A549 treated with CORT108297 at 1 μM for 4 hours (cell line): ENCODE measurements at places on chromosomes 4 and X. TPM values are rescaled to one million over a fixed set of nuclear protein-coding genes. Genes with fewer than 3 reads are reported as not detected.

The FAM241A gene
- 0.88 to 1.1 TPM (median 1.0 TPM) in 5 replicates for total RNA-seq

The PAGE5 gene
- total RNA-seq: not detected in 5 replicates

The IL3RA gene
- 0.10 to 0.38 TPM (median 0.17 TPM) in 5 replicates for total RNA-seq

The REELD1 gene
- not detected in 5 replicates for total RNA-seq

The SUPT20HL2 gene
- not detected in 5 replicates for total RNA-seq

The TMPRSS11D gene
- not detected in 5 replicates for total RNA-seq

The SPINK2 gene
- not detected in 5 replicates for total RNA-seq

The NHSL2 gene
- total RNA-seq: 0.30 to 0.41 TPM (median 0.36 TPM) in 5 replicates
